Kidney epithelial cell (primary cell): ENCODE measurements at places on chromosomes 13 and 19. TPM values are rescaled to one million over a fixed set of nuclear protein-coding genes. Genes with fewer than 3 reads are reported as not detected.

GRCh38 chr13:79341202-79341601 lies 64.9 kb downstream of the RBM26 start:
- DNase-seq: no peak

- DNase-seq: no peak
Measured at GRCh38 chr13:98228661-98229341, 51.7 kb upstream of the RNF113B start.

DNA sequence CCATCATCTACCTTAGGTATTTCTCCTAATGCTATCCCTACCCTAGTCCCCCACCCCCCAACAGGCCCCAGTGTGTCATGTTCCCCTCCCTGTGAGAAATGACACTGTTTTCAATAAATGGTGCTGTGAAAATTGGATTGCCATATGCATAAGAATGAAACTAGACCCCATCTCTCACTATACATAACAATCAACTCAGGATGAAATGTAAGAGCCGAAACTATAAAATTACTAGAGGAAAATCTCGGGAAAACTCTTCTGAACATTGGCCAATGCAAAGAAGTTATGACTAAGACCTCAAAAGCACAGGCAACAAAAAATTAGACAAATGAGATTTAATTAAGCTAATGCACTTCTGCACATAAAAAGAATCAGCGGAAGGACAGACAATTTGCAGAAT lies 138.2 kb downstream of the SUCLA2 start:
- DNase-seq: no peak

DNA sequence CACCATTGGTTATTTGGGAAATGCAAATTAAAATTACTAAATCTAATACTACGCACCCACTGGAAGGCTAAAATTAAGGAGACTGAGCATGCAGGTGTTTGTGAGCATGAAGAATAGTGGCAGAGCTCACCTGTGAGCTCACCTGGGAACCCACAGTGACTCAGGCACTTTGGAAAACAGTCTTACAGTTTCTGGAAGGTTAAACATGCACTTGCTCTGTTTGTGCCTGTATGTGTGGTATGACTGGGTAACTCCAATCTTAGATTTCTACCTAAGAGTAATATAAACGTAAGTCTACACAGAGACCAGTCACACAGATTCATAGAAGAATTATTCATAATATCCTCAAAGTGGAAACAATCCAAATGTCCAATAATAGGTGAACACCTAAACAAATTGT lies 318.8 kb downstream of the ATP8A2 start:
- no peak for DNase-seq

DNA sequence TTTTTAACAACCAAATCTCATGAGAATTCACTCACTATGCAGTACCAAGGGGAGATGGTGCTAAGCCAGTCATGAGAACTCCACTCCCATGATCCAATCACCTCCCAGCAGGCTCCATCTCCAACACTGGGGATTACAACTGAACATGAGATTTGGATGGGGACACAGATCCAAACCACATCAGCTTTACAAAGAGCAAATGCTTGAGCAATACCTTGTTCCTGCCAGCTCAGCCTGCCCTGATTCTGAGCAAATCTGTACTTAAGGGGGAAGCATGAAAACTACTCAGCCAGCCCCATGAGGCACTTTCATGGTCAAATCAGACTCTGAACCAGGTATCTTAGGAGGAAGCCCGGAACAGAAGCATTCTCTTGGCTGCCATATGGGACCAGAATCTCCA lies 259.9 kb downstream of the TBC1D4 start:
- no peak for DNase-seq

DNA sequence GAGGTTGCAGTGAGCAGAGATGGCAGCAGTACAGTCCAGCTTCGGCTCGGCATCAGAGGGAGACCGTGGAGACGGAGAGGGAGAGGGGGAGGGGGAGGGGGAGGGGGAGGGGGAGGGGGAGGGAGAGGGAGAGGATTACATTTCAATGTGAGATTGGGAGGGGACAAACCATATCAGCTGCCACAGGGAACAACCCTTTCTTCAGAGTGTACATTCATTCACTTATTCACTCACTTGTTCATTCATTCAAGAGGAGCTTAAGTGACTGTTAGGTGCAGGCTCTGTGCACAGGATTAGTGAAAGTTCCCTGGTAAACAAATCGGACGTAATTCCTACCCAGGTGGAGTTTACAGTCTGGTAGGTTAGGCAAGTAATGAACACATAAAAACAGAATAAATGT lies 65.6 kb upstream of the MEDAG start:
- no peak for DNase-seq

GRCh38 chr19:44722131-44723121 lies 23.5 kb downstream of the CEACAM16 start:
- DNase-seq: no peak

- no peak for DNase-seq
Measured at GRCh38 chr19:41863209-41863931, 3.3 kb downstream of the RPS19 start.

DNA sequence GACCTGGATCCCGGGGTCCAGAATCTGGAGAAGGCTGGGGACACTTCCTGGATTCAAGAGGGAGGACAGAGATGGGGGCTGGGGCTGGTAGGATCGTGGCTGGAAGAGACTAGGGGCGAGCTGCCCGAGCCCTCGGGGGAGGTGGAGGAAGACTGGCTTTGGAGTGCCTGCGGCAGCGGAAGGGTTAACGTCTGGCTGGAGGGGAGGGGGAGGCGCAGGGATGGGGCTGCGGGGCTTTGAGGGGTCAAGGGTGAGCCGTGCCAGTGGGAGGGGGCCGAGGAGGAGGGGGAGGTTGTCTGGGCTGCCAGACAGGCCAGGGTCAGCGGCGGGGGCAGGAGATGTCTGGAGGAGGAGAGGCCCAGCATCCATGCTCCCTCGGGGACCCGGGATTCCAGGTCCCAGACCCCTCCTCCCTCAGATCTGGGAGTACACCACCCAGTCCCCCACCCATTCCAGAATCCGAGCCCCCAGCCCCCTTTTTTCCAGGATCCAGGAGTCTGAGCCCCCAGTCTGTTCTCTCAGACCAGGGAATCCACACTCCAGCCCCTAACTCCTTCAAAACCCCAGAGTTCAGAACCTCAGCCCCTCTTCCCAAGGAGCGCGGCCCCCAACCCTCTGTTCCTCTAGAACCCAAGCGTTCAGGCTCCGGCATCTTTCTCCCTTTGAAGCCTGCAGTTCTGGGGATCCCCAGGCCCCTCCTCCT lies 3.2 kb upstream of the SPACA6 start:
- no peak for DNase-seq

DNA sequence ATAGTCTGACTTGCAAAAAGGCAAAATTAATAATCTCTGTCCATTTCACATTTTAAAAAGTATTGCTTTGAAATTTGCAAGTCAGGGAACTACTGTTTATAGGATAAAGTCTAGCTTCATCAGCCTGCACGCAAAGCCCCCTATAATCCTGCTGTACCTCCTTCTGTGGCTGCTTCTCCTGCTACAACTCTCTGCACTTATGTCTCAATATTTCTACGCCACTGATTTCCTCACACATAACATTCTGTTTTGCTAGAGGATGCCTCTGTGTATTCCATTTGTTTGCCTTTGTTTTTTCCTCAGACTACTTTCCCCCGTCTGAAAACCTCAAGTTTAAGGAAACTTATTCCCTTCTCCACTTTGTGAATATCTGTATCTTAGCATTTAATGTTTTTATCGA lies 389.9 kb downstream of the RFC3 start:
- no peak for DNase-seq

DNA sequence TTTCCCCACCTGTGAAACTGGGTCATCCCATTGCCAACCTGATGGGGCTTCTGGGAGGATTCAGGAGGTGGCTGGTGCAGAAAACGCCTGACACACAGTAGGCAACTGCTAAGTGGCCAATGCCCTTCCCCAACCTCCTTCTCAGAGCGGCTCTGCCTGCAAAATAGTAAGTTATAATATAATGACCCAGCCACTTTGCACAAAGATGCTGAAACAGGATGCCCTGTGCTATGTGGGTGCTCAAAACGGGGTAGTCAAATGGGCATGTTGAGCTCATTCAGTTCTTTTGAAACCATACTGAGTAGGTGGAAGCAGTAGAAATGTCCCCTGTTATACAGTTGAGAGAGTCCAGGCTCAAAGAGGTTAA lies 507 bp downstream of the MARCHF2 start:
- no peak for DNase-seq

DNA sequence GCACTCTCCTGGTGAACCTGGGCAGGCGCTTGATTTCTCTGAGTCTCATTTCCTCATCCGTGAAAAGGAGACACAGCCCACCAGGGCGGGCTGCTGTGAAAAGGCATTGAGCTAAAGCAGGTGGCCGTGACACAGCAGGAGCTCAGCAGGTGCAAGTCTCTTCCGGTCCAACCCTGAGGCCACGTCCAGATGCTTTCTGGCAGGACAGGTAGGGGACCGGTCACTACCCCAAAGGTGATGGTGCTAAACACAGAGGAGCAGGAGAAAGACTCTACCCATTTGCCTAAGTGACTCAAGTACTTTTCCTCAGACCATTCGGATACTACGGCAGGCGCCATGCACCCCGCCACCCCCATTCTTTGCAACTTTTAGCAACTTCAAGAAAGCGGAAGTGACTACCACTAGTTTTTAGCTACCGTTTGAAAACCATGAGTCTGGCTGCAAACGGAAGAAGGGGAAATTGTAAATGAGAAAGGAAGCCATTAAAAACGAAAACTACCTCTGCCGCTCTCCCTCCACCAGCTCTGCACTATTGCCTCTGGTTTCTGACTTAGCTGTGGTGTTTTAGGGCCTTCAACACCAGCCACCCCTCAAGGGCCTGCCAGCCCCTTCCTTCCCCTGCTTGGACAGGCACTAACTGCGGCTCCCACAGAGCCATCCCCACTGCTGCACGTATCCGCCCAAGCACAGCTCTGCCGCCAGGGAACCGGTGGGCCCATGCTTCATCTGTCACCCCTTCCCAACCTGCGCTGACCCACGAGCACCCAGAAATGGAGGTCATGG lies 4.8 kb downstream of the PPP6R1 start:
- DNase-seq: no peak

DNA sequence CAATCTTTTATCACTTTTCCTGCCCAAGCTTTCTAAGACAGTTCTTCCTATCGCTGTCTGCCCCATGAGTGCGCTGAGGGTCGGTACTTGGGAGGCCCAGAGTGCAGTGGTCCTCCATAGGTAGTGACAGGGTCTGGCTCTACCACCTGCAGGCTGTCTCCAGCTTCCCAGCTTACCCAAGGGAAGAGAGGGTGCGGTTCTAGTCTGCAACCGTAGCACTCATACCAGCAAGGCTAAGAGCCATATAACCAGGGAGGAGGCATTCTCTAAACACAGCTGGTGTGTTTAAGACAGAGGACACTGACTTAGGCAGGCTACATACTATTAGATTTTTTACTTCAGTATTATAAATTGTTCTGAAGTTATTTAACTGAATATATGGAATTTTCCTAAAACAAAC lies 8.2 kb downstream of the PROZ start:
- no peak for DNase-seq

DNA sequence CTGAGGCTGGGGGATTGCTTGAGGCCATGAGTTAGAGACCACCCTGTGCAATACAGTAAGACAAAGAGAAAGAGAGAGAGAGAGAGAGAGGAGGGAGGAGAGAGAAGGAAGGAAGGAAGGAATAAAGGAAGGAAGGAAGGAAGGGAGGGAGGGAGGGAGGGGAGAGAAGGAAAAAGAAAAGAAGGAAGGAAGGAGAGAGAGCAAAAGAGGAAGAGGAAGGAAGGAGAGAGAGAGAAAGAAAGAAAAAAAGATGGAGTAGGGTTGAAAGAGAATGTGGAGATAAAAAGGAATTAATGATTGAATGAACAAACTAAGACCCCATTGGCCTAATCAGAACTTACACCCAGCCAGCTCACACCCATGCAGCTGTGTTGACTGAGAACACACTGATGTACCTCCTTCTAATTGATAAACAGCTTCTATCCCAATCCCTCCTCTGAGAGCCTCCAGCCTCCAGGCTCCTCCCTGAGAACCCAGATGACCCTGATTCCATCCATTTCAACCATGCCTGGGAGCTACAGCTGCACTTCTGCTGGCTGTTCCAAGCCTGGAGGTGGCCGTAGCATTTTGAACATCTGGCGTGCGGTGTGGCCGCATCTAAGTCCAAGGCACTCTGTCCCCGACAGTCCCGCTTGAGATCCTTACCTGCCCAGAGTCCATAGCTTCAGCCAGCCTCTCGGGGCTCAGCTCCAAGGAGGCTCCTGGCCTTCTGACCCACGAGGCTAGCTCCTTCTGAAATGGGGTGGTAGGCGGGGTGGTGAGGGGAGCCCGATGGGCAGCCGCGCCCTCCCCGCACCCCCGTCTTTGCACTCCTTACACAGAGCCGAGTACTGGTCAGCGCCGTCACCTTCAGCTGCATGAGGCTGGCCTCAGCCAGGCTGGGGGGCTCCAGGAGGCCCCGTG lies 1.1 kb downstream of the PRODH2 start:
- no peak for DNase-seq

GRCh38 chr19:17811681-17812080 lies 9.6 kb downstream of the INSL3 start:
- no peak for DNase-seq

GRCh38 chr13:100454876-100455275 lies 133.7 kb downstream of the GGACT start:
- DNase-seq: no peak

- DNase-seq: no peak
Measured at GRCh38 chr13:43597599-43597945, 189.2 kb downstream of the ENOX1 start.

DNA sequence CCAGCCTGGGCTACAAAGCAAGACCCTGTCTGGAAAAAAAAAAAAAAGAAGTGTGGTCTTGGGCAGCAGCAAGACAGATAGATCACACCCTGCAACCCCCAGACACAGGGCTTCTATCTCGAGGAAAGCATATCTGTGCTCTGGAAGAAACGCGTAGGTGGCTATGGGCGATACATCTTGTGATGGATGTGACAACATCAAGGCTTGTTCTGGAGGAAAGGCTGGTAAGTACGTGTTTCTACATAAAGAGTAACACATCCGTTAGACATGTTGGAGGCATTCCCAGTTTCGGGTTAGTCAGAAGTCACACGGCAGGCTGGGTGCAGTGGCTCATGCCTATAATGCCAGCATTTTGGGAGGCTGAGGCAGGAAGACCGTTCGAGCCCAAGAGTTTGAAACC lies 6.6 kb upstream of the DHDH start:
- peak; percentile 72 for DNase-seq

The ZNF540 gene
- total RNA-seq: 0.58 and 1.7 TPM in 2 replicates

The LGALS14 gene
- not detected in 2 replicates for total RNA-seq

The MAST1 gene
- 0.88 and 2.4 TPM in 2 replicates for total RNA-seq

The CTXN1 gene
- total RNA-seq: 15.7 and 16.1 TPM in 2 replicates

The MEIOSIN gene
- not detected in 2 replicates for total RNA-seq

The SACS gene
- 56.0 and 85.2 TPM in 2 replicates for total RNA-seq

The IRS2 gene
- total RNA-seq: 27.1 and 35.7 TPM in 2 replicates

The KIR3DL2 gene
- total RNA-seq: not detected in 2 replicates

The ZNF726 gene
- 3.1 and 5.9 TPM in 2 replicates for total RNA-seq

The RXFP2 gene
- total RNA-seq: not detected in 2 replicates

The PEX11G gene
- total RNA-seq: 5.5 and 8.9 TPM in 2 replicates

The ELSPBP1 gene
- total RNA-seq: not detected in 2 replicates

The METTL21C gene
- not detected in 2 replicates for total RNA-seq

The PTH2 gene
- total RNA-seq: not detected in 2 replicates

The IL4I1 gene
- total RNA-seq: 6.2 and 8.2 TPM in 2 replicates
